ENCODE measurements at places on chromosomes 5 and 9. TPM values are rescaled to one million over a fixed set of nuclear protein-coding genes. Genes with fewer than 3 reads are reported as not detected.
A peak's percentile ranks its signal among the peaks of the same experiment; 100 is the strongest.

Gene STPG3
- not detected for total RNA-seq

Gene TMEM252
- not detected for total RNA-seq

Gene PHF19
- total RNA-seq: 21.8 TPM

DNA sequence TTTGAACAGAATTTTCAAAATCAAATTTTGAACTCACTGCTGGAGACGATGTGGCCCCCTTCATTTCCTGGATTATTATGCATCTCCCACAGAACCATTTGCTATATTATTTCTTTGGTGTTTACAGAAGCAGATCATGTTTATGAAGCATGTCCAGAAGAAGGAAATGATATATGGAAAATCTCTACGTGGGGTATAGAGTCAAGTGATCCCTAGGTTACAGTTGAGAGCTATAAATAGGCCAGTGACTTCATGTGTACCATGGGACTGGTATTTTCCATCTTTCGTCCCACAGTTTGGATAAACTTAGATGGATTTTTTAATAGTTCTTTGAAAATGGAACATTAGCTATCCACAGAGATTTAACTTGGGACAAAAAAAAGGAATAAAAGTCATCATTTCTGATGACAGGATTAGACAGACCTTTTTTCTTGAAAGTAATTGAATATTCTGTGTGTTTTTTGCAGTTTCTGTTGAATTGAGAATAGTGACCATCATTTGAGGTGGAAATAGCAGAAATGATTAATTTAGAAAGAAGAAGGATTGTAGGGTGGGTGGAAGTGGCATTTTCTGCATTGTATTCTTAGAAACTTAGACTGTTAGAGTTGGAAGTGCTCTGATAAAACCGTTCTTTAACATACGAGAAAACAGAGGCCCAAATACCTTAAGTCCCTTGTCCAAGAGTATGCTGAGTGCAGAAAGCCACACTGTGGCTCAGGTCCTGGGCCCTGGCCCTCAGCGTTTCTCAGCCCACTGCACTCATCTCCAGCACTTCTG, 136.4 kb downstream of the PIP5K1B start:
- DNase-seq: peak; percentile 37

GRCh38 chr9:118108971-118109370, 404.8 kb downstream of the TLR4 start:
- no peak for DNase-seq

GRCh38 chr9:126546036-126546435, 67.7 kb upstream of the LMX1B start:
- no peak for DNase-seq

Measured in lung (tissue), 17 donors.